ENCODE measurements at places on chromosomes 3 and 15.

DNA sequence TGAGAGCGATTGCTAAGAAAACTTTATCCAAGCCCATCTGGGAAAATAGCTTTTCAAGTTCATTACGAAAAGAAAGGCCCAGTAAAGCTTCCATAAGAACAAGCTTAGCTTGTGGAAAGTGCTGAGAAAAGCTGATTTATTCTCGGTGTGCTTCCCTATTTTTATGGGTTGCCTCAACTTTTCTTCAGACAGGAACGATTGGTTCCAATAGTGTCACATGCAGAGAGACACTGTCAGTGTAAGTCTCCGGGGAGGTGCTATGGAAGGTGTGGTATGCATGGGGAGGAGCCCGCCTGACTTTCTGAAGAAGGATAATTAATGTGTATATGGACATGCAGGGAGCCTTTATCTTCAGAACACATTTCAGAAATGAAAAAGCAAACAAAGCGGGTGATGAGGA lies 177.2 kb downstream of the SSR3 start:
- no peak for DNase-seq

DNA sequence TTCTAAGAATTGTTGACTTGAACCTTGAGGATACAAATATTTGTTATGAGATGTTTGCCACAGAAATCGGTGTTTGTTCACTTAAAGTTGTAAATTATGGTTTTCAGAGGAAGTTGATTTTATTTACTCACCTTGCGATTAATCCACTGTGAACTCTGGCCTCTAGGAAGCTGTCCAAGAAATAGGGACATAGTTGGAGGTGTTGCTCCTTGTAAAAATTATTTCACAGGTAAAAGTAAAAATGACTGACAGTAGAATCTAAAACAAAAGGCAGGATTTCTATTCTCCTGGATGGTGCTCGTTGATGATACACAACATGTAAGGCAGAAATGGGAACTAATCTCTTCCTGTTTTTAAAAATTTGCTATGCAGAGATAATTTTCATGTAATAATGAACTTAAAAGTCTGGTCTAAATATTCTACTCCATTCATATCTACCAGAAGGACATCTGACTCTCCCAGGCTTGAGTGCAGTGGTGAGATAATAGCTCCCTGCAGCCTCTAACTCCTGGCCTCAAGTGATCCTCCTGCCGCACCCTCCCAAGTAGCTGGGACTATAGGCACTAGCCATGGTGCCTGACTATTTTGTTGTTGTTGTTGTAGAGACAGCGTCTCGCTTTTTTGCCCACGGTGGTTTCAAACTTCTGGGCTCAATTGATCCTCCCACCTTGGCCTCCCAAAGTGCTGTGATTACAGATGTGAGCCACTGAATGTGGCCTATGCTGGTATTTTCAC lies 17.1 kb upstream of the LZTFL1 start:
- no peak for DNase-seq

- no peak for DNase-seq
Measured at GRCh38 chr15:101844916-101845315, 32.9 kb downstream of the OR4F15 start.

DNA sequence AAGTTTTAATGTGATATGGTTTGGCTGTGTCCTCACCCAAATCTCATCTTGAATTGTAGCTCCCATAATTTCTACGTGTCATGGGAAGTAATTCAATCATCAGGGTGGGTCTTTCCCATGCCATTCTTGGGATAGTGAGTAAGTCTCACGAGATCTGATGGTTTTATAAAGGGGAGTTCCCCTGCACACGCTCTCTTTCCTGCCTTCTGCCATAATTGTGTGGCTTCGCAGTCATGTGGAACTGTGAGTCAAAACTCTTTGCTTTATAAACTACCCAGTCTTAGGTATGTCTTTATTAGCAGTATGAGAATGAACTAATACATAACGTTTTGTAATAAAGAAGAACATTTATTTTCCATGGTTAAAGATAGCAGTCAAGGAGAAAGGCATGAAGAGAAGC lies 39.2 kb upstream of the GOLIM4 start:
- DNase-seq, result no peak

DNA sequence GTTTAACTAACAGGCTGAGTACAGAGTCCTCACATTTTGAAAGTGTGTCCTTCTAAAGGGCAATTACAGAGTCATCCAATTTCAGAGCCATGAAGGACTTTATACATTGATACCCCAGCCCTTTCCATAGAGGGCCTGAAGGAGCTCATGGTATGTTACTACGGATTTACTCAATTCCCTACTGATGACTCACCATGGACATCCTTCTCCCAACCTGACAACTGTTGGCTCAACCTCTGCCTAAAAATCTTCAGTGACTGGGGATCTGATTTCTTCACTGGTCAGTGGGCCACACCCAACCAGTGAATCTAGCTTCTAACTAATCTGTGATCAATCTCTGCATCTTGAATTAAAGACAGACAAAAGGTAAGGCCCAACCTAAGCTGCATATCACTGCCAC lies 963.4 kb upstream of the CFAP20DC start:
- DNase-seq, result no peak

- no peak for DNase-seq
Measured at GRCh38 chr3:160956785-160957184, 148.4 kb downstream of the B3GALNT1 start.

DNA sequence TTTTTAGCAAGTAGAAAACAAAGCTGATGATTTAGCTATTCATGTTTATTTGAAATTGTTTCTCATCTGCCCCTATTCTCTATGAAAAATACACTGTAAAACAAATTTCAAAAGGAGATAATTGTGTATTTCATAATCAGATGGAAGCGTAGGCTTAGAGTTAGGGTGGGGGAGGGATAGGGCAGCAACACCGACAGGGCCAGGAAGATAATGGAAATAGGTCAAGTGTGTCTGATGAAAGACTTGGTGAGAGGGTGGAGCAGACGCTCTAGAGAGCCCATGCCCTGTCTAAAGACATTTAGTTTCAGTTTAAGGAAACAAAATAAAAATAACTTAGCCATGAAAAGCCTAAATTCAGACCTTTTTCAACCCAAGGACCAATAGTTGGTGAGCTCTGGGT lies 51.6 kb upstream of the ARL6 start:
- DNase-seq, result no peak

DNA sequence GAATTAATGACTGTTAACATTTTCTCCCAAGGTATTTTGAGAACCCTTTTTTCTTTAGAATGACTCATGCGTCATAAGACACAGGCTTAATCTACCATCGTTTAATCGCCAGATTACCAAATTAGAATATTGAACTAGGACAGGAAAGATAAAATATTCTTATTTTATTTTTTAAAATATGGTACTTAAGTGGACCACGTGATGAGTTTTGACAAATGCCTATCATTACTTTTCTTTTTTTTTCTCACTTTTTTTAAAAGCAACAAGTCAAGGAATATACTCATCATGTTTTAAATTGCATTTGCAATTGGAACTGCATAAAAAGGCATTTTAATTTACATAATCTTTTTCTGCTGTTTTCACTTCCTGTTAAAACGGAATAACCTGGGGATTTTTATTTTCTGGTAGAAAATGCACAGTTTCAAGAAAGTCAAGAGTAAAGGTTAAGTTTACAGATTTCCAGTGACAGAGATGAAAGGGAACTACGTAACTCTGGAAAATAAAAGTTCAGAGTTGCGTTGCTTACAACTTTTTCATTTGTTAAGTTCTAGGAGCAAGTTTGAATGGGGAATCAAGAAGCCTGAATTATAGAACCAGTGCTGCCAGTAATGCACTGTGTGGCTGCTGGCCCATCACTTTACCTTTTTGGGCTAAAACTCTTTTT lies 23.6 kb downstream of the SIAH2 start:
- no peak for DNase-seq

Data from stimulated activated CD8-positive, alpha-beta memory T cell treated with anti-CD3 and anti-CD28 coated beads, Interleukin-2, amount 100 ng/mL, for 48 hours (primary cell).